ENCODE measurements at places on chromosomes 3 and 15. TPM values are rescaled to one million over a fixed set of nuclear protein-coding genes. Genes with fewer than 3 reads are reported as not detected.

- no peak for DNase-seq
Measured at GRCh38 chr3:143123353-143123984, 3.9 kb downstream of the CHST2 start.

- DNase-seq, result no peak
Measured at GRCh38 chr3:17765819-17766472, 23.5 kb upstream of the TBC1D5 start.

DNA sequence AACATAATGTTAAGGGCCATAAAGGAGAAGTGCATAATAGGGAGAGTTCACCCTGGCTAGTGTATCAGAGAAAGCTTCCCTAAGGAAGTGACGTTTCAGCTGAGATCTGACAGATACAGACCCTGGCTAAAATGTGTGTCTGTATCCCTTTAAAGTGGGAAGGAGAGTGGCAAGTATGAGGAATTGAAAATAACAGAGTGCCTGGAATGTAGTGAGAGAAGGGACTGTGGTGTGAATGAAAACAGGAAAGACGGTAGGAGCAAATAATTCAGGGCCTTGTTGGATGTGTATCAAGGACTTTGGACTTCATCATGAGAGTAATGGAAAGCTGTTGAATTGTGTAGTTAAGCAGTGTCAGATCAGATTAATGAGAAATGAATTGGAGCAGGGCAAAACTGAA, 30.5 kb downstream of the NEO1 start:
- no peak for DNase-seq

DNA sequence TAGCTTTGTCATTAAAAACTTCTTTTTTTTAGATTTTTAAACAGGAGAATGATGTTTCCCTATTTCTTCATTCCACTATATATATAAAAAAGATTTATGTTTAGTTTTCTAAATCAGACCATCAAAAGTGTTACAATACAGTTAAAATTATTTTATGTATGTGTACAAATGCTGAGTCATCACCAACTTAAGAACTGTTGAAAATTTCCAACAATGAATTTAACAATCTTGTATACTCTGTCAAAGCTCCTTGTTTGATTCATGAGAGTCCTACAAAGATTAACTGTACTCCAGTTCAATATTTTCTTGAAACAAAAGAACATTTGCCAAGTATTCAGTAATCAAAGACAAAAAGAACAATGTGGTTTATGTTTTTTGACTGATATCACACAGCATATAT, 82.0 kb downstream of the POLQ start:
- no peak for DNase-seq

GRCh38 chr3:132344666-132345280, 27.6 kb downstream of the ACP3 start:
- DNase-seq, result no peak

- no peak for DNase-seq
Measured at GRCh38 chr15:92845126-92845508, 55.0 kb upstream of the CHD2 start.

GRCh38 chr3:61832375-61833229, 271.2 kb downstream of the PTPRG start:
- DNase-seq, result no peak

DNA sequence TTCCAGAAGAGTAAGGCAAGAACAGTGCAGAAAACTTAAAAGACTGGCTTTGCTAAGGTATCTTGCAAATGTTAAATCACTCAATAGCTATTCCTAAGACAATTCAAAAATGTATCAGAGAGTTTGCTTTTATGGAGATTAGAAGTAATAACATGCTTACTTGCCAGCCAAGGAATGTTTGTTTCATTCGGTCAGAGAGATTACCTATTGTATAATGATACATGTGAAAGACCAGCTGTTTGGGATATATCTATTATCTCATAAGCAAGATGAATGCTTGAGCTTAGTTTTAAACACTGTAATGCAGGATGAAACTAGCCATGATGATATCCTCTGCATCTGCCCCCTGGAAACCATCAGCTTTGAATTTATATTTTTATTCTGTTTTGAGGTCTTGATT, 70.7 kb downstream of the MAP2K5 start:
- DNase-seq, result no peak

Gene FANCD2OS
- total RNA-seq, result not detected

Gene APPL1
- 21.3 TPM for total RNA-seq

Gene SYNM
- total RNA-seq, result 0.11 TPM
